ENCODE measurements at places on chromosomes 12 and 14.

- DNase-seq = no peak
Measured at GRCh38 chr12:12138203-12139154, 67.7 kb downstream of the BCL2L14 start.

DNA sequence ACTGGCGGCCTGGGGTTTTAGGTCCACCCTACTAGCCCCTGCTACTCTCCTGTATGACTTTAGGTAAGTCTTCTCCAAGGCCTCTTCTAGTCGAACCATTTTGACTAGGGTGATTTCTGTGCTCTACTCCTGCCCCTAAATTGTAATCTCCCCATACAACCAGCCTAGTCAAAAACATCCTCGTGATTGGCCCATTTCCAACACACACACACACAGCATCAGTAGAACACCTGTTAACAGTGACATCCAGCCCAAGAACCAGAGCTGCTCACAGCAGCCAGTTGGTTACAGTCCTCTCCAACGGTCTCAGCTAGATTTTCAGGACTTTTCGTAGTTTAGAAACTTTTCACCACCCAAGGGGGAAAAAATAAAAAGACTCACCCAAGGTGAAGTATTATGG is 30.9 kb downstream of the NT5DC3 start:
- no peak for DNase-seq

- DNase-seq = no peak
Measured at GRCh38 chr12:96892104-96892503, 15.0 kb upstream of the NEDD1 start.

- DNase-seq = peak; percentile 80
Measured at GRCh38 chr12:116803013-116803736, 65.1 kb downstream of the RNFT2 start.

DNA sequence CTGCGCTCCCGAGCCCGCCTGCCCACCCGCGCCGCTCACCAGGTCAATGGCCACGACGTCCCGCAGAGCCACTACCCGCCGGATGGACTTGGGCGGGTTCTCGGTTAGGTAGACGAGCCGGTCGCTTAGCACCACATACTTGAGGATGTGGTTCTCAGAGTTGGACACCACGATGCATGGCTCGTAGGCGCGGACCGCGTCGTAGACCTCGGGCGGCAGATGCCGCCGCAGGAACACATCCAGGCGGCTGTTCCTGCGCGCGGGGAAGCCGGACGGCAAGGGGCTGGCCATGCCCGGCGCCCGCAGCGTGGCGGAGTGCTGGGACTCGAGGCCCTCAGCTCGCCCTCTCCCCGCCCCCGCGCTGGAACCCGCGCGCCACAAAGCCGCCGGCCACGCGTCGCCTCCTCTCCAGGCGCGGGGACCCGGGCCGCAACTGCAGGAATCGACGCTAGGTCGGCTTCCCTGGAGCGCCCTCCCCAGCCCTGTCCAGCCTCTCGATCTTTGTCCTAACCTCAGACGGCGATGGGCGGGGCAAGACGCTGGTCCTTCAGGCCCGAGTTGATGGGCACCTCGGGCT is at the start of gene C12orf56:
Gene C12orf56, minus strand, starts transcription at position 484 of the 577 bp plus-strand sequence. Its CDS starts 193 bp downstream, at position 291.
- peak; percentile 16 for DNase-seq

DNA sequence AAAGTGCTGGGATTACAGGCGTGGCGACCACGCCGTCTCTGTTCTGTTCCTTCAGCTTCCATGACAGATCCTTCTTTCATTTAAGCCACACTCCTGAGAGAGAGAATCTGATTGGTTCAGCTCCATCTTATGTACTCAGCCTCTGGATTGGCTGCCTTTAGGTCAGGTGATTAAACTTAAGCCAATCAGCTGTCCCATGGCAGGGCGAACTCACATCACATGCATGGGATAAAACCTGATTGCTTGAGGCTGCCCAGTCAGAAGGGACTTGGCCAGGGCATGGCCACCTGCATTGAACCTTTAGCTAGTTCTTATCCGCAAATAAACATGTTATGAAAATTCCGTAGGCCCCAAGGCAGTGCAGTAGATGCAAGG is 274.2 kb downstream of the SUDS3 start:
- no peak for DNase-seq

DNA sequence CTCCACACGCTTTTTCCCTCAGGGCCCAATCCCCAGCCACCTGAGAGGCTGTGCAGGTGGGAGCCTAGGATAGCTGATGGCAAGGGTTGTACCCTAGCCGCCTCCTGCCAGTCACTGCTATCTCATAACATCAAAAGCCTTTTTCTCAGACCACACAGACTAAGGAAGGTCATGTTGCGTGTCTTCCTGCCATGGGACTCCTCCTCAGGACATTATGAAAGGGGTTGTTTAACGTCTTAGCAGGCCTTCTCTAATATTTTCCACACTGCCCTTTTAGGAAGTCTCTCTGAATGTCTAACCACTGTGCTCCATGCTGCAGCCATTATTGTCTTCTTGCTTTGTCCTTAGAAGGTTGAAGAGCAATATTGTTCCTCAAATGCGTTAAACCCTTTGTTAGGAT is 7.6 kb upstream of the SMUG1 start:
- DNase-seq = no peak

DNA sequence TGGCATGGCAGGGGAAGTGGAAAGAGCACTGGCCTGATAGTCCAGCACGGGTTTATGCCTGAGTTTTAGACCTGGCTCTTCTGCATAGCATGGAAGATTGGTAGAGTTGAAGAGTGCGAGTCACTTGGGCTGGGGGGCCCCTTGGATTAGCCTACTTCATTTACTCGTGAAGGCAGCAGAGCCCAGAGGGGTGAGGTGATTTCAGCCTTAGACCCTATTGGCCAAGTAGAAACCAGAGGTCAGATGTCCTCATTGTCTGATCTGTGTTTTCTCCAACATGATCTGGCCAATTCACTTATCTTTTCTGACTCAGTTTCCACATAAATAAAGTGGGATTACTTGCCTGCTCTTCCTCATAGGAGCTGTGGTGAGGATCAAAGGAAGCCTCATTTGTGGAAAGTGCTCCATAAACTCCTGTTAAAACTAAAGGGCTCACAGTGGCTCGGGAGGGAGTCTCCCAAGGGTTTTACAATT is 1.9 kb downstream of the PLEKHG3 start:
- DNase-seq = no peak

- no peak for DNase-seq
Measured at GRCh38 chr12:123250471-123251383, 17.5 kb downstream of the MTRFR start.

GRCh38 chr12:105072888-105073488 is 11.3 kb downstream of the ALDH1L2 start:
- DNase-seq = no peak

DNA sequence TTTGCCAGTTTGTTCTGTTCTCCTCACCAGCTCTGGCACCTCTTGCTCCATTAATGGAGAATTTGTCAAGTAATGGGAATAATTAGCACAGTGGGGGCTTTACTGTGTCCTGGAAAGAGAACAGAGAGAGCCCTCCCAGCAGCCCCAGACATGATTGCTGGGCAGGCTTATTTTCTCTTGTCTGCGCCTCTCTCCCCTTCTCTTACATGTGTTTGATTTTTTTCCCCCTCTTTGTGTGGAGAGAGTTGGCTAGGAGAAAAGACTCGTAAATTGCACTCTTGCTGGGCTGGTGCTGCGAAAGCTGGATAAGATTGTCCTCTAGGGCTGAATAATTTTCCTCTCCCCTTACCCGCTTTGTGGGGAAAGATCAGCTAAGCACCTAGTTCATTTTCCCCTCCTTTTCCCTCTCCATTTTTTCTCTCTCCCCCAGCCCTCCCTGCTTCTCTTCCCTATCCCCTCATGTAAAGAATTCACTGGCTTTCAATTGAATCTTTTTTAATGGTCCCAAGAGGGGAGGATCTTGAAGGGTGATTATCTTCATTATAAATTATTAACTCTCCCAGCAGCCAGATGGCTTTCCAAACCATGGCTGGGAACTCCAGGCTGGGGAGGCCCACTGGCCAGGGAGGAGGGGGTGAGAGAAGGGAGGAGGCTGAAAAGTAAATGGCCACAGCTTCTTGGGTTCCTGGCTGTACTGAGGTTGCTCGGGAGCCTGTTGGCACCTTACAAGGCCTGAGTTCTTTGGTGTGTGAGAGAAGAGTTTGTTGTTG is 62.2 kb downstream of the NRXN3 start:
- no peak for DNase-seq

DNA sequence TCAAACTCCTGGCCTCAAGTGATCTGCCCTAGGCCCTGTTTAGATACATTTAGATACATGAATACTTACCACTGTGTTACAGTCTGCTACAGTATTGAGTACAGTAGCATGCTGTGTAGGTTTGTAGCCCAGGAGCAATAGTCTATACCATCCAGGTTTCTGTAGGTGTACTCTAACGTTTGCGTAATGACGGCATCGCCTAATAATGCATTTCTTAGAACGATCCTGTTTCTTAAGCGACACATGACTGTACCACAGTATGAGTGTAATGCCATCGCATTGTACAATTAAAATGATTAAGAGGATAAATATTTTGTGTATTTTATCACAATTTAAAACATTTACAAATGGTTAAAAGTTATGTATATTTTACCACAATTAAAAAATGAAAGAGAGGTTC is 18.9 kb downstream of the TMEM120B start:
- no peak for DNase-seq

- DNase-seq = no peak
Measured at GRCh38 chr14:64095620-64096019, 198.6 kb downstream of the ESR2 start.

- no peak for DNase-seq
Measured at GRCh38 chr12:116299665-116300328, 22.3 kb upstream of the MED13L start.

DNA sequence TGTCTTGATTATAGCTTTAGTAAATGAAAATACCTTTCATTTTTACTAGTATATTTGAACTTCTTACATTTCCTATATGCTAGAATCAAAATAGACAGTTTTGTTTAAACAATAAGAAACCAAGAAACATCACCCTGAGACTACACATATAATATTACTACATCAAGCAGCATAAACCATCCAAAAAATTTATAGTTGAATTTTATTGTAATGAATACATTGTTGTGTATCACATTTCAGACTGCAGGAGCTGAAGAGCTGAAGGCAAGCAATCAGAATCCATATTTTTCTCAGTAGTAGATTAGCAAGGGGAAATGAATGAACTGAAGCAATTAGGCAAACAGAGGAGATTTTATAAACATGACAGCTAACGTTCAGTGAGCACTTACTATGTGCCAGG is 379.2 kb downstream of the BTG1 start:
- DNase-seq = no peak

- DNase-seq = peak; percentile 60
Measured at GRCh38 chr12:32365473-32366064, 33.8 kb upstream of the FGD4 start.

- DNase-seq = no peak
Measured at GRCh38 chr12:105337391-105337790, 6.9 kb downstream of the C12orf75 start.

DNA sequence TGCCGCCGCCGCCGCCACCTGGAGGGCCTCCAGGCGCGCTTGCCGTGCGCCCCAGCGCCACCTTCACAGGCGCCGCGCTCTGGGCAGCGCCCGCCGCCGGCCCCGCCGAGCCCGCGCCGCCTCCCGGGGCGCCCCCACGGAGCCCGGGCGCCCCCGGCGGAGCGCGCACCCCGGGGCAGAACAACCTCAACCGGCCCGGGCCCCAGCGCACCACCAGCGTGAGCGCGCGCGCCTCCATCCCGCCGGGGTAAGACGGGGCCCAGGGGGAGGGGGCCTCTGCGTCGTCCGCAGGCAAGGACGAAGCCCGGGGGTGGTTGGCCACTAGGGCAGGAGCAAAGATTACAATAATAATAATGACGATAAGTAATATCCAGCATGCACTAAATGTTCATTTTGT is 21.3 kb downstream of the DTX1 start:
- DNase-seq = no peak

DNA sequence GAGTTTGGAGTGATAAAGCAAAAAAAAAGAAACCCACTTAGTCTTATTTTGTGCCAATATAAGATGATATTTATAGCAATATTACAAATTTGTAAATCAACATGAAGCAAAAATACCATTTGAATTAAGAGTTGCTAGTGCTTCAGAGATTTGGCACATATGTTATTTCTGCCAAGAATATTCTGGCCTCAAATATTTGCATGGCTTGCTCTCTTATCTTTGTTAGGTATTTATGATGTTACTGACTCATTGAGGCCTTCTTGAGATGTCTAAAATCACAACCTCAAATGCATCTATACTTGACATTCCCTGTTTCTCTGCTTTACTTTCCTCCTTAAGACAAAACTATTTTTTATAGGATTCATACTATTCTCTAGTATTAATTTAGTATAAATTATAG is 301.5 kb downstream of the NELL2 start:
- no peak for DNase-seq

DNA sequence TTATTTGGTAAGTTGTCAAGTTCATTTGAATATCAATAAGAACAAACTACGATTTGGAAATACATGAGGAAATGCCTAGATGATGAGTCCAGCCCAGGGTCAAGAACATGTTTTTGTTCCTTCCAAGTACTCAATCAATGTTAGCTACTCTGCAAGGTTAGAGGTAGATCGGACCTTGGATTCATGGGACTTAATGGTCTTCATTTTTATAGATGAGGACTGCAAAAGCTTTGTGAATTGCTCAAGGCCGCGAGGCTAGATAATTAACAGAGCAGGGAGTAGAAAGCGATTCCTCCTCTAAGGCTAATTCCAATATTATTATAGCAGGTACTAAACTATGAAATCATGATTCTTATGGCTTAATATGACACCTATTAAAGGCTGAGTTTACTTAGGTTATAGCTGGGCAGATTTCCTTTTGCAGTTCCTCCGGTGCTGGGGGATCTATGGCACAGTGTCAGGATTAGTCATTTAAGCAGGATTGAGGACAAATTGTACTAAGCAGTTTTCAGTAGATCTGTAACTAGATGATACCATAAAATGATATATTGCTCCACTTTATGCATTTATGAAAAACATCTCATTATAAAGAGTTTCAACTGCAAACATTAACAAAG is 19.8 kb downstream of the NR1H4 start:
- no peak for DNase-seq

Data from B cell (primary cell).